ENCODE measurements at places on chromosomes 11 and 22. TPM values are rescaled to one million over a fixed set of nuclear protein-coding genes. Genes with fewer than 3 reads are reported as not detected.

DNA sequence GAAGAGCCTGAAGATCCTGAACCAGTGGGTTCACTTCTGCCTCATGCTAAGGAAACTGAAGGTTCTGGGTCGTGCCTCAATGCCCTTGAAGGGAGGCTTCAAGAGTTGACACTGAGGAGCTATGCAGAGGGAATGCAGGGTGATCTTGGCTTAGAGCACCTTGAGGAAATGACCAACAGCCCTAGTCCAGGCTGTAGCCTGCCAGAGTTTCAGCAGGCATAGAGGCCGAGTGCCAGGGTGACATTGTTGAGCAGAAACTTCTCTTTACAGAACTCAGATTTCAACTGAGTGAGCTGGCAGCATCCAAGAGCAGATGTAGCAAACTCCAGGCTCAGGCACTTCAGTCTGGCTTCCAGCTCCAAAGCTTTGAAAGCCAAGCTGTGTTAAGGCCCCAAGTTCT lies 23.1 kb upstream of the CAPRIN1 start:
- no peaks in the 10 kb centered on the region for H3K36me3 ChIP-seq
- DNase-seq, result peak; percentile 23

DNA sequence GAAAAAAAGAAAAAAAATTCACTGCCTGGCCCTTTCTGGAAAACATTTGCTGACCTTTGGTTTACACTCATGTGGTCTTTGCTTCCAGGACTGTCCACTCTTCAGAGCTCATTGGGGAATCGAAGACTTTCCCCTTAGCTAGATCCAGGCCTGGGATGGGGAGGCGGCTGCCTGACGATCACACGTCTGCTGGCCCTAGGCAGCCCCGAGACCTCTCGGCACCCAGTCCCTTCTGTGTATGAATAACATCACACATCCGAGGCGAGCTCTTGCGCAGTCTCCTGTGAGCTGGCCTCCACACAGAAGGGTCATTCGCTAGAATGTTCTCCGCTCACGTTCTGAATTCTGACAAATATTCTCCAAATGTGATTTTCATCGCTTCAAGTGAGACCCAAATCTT lies 25.7 kb upstream of the GAL start:
- H3K4me3 ChIP-seq, result no peak overlapping the region
- H3K27ac ChIP-seq, result peak overlapping the region; percentile 30
- DNase-seq, result peak; percentile 72
- no peaks in the 10 kb centered on the region for H3K36me3 ChIP-seq
- no peaks in the 10 kb centered on the region for H3K4me1 ChIP-seq

- no peaks in the 10 kb centered on the region for H3K27me3 ChIP-seq
- H3K27ac ChIP-seq, result no peak overlapping the region
- H3K4me1 ChIP-seq, result no peaks in the 10 kb centered on the region
- H3K4me3 ChIP-seq, result no peak overlapping the region
Measured at GRCh38 chr11:97815667-97816066, 1205.1 kb upstream of the CNTN5 start.

PGR gene
- 0.23 TPM for total RNA-seq

TMEM179B gene
- total RNA-seq, result 18.0 TPM

DDTL gene
- 2.4 TPM for total RNA-seq
